Stimulated activated naive B cell treated with anti-CD40 and anti-IgM and Interleukin-4, amounts not matched to agents 10 μg/mL and 1 μg/mL and 100 μg/mL, for 72 hours (primary cell): ENCODE measurements at places on chromosomes 11 and 22.
A peak's percentile ranks its signal among the peaks of the same experiment; 100 is the strongest.

GRCh38 chr11:76690736-76691135 lies 20.2 kb upstream of the LRRC32 start:
- no peak for DNase-seq

DNA sequence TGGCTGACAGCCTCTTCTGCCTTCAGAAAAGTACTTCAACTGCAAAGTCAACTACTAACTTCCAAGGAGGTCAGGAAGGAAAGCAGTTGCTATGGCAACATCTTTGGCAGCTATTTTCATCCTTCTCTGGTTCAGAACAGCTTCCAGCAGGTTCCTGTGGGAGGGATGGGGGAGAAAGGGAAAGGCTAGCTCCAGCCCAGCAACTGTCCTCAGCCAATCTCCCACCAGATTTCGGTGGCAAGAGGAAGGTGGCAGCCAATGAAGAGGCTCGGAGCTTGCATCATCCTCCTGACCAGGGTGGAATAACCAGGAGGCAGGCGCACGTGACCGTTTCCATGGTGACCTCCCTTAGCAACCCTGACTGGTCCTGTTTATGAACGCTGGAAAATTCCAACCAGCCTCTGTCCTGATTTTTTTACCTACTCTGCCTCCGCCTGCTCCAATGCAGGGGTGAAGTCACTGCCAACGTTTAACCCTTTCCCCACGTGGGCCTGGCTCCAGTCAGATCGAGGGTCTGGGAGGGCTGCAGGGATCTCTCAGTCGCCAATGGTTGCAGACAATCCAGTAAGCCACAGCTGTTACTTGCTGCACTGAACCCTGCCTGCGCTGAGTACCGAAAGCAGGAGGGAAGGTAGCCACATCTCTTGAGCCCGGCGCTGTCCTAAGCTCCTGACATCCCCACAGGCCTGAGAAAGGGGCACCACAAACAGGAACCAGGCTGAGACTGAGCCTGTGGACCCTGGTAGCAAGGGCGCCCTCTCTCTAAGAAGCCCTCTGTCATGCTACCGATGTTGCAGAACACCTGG lies 11.2 kb upstream of the MALAT1 start:
- peak; percentile 71 for DNase-seq

DNA sequence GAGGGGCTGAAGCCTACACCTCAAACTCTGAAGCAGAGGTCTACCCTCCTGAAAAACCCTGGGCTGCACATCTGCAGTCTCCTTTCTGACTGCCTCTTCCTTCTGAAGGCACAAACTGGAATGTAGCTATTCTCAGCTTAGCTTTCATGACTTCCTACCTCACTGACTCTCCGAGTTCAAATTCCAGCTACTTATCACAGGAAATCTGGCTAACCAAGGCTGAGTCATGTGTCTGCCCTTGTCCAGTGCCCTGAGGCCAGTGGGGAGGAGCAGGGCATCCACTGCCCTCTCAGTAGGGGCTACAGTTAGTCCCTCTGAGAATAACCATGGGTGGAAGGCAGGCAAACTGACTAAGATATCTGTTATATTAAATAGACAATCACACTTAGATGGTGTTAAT lies 29.2 kb downstream of the PDGFD start:
- DNase-seq: no peak

DNA sequence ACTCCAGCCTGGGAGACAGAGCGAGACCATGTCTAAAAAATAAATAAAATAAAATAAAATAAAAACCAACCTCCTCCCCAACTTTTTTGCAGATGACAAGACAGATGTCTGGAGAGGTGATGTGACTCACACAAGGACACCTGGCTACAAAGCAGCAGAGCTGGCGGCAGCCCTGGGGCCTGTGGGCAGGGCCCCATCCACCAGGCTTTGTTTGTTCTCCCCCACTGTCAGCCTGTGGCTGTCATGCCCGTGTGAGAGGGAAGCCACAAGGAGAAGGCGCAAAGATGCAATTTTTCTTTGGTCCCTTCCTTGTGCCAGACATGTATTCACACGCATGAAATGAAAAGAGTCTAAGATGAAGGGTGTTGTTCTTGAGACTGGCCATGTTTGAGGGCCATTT lies 16.6 kb downstream of the CD59 start:
- no peak for DNase-seq

GRCh38 chr22:41964112-41964491 lies 5.1 kb upstream of the SEPTIN3 start:
- no peak for DNase-seq

- no peak for DNase-seq
These were observed 337 bp downstream of the RPLP2 start for GRCh38 chr11:810040-810567.

GRCh38 chr11:13576995-13577394 lies 81.2 kb upstream of the PTH start:
- no peak for DNase-seq

DNA sequence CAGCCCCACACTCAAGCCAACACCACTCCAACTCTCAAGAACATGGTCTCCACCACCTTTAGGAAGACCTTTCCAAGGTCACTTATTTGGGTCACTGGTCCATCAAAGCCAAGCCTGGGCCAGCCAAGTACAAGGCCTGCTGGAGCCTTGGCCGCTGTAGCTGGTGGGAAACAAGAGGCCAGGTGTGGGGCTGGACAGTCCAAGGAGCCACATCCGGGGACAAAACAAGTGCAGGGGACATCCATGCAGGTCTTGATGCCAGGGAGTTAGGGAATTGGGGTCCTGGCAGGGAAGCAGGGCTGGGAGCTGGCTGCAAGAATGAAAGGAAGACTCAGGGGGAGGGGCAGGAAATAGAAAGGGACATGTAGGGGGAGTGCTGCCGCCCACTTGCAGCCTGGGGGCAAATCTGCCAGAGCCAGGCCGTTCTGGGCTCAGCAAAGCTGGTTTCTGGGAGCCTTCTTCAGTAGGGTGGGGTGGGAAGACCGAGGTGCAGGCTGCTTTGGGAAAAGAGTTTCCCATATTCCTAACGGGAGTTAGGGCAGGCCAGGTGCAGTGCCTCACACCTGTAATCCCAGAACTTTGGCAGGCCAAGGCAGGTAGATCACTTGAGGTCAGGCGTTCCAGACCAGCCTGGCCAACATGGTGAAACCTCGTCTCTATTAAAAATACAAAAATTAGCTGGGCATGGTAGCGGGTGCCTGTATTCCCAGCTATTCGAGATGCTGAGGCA lies 69.5 kb upstream of the ATXN10 start:
- DNase-seq: no peak

- DNase-seq: no peak
These were observed 366.3 kb downstream of the TENM4 start for GRCh38 chr11:79074547-79074946.

- no peak for DNase-seq
These were observed 4.3 kb upstream of the APOL6 start for GRCh38 chr22:35643991-35644390.

GRCh38 chr11:115180272-115180671 lies 323.9 kb downstream of the CADM1 start:
- no peak for DNase-seq

DNA sequence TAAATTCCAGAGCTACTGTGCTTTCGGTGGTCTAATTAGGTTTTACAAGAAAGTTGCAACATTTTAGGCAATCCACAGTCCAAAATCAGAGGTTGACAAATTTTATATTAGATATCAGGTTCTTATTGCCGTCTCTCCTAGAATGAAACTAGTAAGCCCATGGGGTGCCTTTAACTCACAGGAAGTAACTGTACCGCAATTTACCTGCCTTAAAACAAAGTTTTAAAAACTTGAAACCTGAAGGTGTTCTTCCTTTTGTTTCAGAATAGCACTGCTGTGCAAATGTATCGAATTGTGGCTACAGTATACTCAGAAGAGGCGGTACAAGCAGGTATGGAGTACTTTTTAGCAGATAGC lies 77.2 kb downstream of the PISD start:
- DNase-seq: no peak

GRCh38 chr11:45095691-45096010 lies 50.8 kb upstream of the PRDM11 start:
- DNase-seq: no peak

DNA sequence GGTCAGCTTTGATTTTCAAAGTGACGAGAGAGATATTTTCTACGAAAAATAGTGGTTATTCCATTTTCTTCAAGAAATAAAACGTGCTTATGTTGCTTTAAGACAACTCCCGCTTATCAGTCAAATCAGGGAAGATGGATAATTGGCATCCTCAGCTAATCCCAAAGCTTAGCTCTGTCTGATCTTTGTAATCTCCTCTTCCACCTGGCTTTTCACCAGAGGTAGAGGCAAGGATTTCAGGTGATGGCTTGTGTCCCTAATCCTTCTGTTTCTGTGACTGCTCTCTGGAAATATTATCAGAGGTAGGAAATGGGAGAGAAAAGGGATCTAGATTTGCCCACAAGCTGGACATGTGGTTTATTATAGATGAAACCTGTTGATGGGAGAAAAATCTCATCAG lies 78.9 kb downstream of the DBX1 start:
- DNase-seq: no peak

DNA sequence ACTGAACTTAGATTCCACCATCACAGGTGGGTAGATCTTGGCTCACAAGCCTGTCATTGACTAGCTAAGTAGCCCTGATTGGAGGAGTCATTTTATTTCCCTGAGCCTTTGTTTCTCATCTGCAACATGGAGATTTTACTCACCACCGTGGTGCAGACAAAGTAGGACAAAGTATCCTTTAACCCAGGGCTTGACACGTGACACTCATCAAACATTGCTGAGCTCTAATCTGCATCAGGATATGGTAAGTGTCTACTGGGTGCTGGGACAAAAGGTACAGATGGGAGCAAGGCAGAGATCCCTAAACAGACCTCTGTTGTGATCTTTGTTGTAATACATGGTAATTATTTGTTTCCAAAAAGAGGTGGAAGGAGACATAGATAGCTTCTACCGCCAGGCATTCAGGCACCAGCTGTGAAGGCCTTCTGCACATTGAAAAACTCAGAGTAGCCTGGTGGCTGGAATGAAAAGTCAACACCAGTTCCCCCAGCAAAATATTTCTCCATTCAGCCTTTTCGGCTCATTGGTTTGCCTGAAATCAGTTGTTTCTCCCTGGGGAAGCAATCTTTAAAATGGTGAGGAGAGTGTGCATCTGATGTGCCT lies 18.3 kb upstream of the MICAL2 start:
- DNase-seq: no peak

DNA sequence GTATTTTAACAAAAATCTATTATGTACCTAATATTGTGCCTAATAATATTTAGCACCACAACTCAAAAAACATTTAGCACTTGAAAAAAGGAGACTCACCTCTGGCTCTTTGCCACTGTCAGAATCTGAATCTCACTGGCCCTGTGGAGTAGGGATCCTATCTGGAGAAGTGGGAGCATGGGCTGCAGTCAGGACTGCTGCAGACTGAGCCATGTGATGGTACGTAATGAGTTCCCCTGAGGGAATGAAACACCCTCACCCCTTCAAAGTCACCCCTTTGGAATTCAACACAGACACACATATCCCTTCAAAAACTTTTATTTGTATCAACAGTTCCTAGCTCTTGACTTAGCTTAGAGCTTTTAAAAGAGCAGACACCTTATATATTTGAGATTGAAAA lies 6.5 kb downstream of the PTPMT1 start:
- DNase-seq: no peak

DNA sequence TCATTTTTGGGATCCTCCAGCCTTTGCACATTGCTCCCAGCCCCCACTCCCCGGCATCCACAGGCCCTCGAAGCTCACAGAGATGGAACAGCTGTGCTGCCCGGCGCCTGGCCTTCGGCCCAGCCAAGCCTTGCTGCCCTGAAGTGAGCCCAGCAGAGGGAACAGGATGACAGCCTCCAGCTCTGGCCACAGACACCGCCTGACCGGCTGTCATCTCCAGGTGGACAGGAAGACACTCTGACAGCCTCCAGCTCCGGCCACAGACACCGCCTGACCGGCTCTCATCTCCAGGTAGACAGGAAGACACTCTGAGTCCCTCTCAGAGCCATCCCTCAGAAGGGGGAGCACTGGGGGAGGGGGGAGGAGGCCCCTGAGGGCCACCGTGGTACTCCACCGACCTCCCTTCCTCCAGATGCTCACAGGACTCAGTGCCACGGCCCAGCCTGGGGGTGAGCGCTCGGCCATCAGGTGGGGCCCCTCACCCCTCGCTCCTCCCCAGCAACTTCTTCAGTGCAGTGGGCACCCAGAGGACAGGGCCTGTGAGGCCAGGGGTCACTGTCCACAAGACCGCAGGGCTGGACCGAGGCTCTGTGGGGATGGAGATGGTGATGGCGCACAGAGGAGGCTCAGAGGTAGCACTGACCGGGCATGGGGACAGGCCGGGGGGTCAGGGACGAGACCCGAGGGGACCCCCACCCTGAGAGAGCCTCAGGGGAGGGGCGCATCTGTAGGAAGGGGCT lies 58.6 kb downstream of the BRD1 start:
- no peak for DNase-seq

DNA sequence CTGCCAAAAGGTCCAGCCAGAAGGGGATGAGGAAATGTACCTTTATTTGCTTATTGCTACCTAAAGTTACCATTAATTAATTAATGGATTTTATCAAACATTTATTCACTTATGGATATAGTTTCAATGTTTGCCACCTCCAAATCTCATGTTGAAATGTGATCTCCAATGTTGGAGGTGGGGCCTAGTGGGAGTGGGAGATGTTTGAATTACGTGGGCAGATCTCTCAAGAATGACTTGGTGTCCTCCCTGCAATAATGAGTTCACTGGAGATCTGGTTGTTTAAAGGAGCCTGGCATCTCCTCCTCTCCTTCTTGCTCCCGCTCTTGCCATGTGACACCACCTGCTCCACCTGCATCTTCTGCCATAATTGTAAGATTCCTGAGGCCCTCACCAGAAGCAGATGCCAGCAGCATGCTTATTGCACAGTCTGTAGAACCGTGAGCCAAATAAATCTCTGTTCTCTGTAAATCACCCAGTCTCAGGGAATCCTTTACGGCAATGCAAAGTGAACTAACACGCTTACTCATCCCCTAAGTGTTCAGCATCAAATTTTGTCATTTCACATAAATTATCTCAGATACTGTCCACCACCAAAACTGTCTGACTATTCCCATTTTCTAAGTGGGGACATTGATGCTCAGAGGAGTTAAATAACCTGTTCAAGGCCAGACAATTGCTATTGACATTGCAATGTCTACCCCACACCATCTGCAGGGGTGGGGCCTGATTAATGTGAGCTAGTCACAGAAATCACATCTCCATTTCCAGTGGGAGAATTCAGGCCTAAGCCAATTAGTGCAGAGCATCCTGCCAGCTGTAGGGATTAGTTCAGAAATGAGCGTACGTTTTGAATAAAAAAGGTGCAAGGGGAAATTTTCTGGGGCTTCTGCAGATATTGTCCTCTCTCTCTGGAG lies 51.6 kb upstream of the SYN3 start:
- DNase-seq: no peak

- DNase-seq: no peak
These were observed 5.9 kb downstream of the SIAE start for GRCh38 chr11:124667601-124668000.

DNA sequence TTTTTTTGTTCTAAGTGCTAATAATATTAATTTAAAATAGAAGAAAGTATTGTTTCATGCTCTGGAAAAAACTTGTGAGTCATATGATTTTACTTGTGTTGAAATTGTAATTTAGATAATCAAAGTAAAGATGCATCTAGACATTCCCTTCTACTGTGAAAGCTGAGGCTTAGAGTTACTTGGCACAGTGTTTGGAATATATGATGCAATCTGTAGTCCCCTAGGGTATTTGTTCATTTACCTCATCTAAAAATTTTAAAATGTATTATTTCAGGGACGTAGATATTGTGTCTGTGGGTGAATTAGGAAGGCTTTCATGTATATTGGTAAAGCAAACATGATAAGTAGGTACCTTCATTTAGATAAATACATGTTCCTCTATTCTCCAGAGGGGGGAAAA lies 793.5 kb upstream of the CNTN5 start:
- DNase-seq: no peak
